Fibroblast of skin of left biceps (primary cell): ENCODE measurements at places on chromosomes 1 and 21.

- no peak for DNase-seq
Observed at GRCh38 chr1:39995973-39996393, 41.0 kb downstream of the MFSD2A start.

DNA sequence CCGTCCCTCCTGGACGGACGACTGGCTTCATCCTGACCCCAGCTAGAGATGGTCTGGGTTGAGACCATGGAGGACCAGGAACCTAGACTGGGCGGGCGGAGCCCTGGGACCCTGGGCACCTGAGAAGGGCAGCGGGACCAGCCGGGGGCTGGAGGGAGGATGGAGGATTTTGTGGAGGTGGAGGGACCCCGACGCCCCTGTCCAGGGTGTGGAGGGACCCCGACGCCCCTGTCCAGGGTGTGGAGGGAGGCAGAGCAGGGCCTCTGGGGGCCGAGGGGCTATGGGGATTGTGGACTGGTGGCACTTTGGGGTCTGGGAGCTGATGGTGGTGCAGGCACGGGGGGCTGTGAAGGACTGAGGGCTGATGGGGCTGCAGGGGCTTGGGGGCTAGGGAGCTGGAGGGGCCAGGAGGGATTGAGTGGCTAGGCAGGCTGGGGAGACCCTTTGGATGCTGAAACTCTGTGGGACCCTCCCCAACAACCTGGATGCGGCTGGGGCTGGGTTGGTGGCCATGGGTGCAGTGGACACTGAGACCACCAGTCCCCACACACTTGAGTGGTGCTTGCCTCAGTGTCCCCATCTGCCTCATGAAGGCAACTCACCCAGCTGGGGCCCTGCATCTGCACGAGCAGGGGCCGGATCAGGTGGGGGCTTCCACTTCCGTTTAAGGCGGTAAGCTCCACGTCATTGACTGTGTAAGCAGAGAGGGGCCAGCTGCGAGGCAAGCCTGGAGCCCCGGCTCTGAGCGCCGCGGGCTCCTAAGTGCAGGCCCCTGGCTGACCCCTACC is 7.4 kb downstream of the GJC2 start:
- DNase-seq, result no peak

GRCh38 chr1:191608367-191608766 is 549.9 kb upstream of the RGS18 start:
- no peak for DNase-seq

DNA sequence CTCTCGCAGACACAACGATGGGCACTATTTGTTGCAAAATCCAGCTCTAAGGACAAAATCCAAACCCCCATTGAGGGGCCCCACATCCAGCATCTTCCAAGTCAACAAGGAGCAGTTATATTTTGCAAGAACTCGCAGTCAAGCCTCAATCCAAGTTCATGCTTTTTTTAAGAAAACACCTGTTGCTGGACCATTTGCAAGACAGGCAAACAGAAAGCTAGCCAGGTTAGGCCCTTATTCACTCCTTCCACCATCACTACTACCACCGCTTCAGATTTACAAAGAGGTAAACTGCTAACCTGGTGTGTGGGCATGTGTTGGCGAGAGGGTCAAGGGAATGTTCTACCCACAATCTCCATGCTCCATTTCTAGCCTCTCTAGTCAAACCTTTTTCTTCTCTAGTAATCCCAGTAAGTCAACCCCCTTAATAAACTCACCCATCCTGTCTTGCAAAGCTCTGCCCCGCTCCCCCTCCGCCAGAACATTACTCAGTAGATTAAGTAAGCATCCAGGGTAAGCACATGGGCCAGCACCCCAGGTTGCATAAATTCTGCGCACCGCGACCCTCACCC is 703 bp downstream of the ERI3 start:
- DNase-seq, result no peak

- DNase-seq, result no peak
Observed at GRCh38 chr1:116825207-116825719, 71.0 kb downstream of the CD2 start.

GRCh38 chr1:60448850-60449249 is 375.3 kb upstream of the C1orf87 start:
- DNase-seq, result no peak

GRCh38 chr1:101166583-101167120 is 70.2 kb upstream of the S1PR1 start:
- DNase-seq, result no peak

DNA sequence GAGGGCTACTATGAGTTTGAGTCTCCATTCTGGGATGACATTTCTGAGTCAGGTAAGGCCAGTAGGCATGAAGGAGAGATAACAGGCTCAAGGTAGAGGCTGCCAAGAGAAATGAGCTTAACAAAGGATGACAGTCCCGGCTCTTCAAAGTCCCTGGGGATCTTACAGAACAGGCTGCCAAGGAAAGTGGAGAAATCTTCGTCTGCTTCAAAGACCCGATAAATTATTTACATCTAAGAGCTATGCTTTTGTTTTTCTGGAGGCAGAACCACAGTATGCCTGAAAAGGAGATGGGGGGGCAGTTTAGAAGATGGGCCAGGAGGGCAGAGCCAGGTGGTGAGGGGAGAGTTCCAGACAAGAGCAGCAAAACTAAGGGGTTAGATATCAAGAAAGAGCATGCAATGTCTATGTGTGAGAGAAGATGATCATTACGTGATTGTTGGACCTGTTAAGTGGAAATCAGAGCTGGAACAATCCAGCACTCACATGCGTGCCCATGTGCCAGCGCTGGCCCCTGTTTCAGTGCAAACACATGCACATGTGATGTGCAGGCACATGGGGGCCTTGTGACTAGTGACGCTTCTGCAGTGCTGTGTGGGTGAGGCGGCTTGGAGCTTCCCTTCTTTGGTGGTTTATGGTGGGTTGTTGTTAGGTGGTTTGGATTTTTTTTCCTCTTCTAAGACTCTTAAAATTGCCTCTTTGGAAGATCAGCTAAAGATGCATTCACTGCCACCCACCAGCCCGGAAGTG is 25.7 kb downstream of the CAMK1G start:
- DNase-seq, result no peak

- no peak for DNase-seq
Observed at GRCh38 chr1:239448911-239449310, 62.5 kb downstream of the CHRM3 start.

DNA sequence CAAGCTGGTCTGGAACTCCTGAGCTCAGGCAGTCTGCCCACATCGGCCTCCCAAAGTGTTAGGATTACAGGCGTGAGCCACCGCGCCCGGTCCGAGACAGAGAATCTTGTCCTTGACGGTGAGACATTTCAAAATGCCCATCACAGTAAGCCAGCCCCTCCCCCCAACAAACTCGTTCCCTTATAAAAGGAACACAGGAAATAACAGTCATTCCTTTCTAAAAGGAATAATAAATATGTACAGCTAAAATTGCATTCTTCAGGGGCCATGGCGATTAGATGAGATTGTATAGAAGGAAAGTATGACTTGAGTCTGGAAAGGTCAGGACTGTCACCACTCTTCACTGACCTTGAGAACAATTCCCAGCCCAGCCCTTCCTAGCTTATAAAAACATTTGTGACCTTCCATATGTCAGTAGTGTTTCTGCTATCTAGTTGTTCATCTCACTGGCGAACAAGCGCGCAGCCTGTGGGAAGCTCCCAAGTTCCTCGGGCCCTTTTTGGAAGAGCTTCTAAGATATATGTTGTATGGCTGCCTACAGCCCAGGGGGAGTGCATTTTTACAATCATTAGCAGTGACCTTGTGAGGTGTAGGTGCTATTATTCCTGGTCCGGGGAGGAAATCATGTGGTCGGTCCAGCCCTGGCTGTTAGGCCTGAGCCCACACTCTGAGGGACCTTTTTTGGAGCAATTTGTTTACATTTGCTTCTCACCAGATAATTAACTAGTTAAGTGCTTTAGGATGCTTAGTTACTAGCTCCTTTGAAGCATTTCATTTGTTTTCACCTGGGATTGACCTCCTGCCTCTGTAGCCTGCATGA is 8.7 kb downstream of the SZRD1 start:
- no peak for DNase-seq

GRCh38 chr1:182786995-182787324 is 2.6 kb upstream of the NPL start:
- DNase-seq, result no peak
